BJ (cell line): ENCODE measurements at places on chromosomes 6 and 20.

- no peak for DNase-seq
Observed at GRCh38 chr6:107821591-107821990, 2.5 kb downstream of the SCML4 start.

DNA sequence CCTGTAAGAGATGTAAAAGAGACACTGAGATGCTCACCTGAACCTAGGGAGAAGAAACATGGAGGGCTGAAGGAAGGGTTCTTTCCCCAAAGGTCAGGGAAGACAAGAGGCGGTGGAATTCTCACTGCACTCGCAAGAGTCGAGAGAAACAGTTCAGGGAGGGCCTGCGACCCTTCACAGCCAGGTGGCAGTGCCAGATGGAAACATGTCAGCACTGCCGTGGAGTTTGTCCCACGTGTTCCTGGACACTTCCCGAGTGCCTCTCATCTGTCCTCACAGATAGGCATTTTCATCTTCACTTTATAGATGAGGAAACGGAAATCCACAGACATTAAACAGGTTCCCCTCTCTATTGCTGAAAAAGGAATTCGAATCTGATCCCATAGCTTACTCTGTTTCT is 70.4 kb upstream of the SYNJ2 start:
- DNase-seq, result no peak

DNA sequence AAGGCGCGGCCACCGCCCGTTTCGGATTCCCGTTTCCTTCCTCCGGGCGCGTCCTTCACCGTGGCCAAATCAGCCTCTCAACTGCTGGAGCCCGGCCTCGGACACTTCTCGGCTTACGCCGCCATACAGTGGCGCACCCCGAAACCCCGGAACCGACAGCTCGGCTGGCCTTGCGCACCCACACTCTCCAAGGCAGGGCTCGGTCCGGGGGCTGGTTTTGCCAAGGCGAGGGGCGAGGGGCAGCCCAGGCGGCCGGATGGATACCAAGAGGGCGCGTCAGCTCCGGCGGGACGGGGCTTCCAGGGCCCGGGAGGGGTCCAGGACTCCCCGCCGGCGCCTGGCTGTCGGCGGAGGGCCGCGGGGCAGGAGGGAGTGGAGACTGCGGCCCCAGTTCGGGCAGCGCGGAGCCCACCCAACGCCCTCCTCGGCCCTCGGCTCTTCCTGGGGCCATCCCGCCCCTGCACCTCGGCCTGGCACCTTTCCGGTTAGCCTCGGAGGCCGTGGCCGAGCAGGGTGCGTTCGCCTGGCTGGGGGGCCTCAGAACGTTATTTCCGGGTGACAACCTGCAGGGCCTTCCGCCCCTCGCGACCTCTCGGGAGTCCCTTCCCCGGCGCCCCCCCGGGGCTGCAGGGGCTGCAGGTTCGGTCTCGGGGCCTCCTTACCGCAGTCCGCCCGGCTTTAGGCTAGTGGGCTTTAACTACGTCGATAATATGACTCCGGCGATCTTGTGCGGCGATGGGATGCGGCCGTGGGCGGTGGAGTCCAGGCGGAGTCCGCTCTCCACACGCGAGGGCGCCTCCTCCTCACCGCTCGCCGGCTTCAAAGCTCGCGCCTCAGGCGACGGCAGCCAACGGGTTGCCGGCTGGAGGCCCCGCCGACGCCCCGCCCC is 697 bp upstream of the CEP43 start:
- no peak for DNase-seq

GRCh38 chr6:53790886-53791285 is 3.9 kb upstream of the LRRC1 start:
- no peak for DNase-seq

DNA sequence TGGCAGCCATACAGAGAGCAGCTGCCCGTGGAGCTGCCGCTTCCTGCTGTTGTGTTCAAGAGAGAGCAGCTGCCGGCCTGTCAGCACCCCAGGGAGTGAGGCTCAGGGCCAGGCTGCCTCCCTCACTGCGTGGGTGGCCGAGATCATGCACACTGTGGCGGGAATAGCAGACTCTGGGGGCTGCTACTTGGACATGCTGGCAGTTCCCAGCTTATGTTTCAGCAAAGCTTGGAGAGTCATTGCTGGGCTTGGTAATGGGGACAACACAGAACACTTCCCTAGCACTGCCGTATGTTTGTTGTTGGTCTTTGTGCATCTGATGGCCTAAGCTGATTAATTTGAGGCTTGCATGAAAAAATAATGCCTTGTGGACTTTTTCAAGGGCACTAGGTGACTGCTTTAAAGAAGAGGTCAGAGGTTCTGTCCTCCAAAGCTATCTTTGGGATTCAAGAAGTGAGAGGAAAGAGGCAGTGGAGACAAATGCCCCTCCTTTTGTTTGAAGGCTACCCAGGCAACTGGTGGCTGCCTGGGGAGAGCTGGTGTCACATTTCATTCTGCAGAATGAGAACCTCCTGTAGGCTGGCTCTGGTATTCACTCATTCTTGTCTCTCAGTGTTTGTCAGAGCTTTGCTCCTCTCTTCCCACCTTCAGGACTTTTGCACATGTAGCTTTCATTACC is 18.8 kb downstream of the MRAP2 start:
- DNase-seq, result no peak

DNA sequence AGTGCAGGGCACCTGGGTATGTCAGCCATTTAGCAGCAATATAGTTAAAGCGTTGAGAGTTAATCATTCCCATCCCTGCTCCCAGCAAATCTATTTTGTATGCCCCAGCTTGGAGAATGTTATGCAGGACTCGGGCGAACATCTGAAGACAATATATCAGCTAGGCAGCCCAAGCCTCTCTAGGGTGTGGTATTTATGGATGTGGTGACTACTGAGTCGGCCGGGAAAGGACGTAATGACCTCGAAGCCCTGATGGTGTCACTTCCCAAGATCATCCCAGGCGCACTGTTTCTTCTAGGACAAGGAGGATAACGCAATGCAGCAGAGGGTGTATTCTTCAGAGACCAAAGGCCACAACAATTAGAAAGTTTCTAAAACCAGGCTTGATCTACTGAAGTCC is 63.6 kb upstream of the FAM184A start:
- DNase-seq, result no peak

DNA sequence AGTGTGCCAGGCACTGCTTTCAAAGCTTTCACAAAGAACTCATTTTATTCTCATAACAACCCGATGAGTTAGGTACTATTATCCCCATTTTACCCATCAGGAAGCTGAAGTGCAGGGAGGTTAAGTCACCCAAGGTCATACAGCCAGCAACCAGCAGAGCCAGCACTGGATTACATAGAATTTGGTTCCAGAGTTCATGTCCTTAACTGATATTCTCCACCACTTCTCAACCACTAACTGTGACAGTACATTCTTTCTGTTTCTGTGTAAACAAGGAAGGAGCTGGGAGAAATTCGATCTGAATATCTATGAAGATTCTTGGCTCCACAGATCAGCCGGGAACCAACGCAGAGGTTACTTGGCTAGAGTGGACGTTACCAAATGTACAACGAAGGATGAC is 98.0 kb downstream of the KIF16B start:
- no peak for DNase-seq

GRCh38 chr6:161594412-161594811 is 320.6 kb upstream of the AGPAT4 start:
- DNase-seq, result no peak

GRCh38 chr6:18493382-18493891 is 106.3 kb downstream of the RNF144B start:
- DNase-seq, result no peak

DNA sequence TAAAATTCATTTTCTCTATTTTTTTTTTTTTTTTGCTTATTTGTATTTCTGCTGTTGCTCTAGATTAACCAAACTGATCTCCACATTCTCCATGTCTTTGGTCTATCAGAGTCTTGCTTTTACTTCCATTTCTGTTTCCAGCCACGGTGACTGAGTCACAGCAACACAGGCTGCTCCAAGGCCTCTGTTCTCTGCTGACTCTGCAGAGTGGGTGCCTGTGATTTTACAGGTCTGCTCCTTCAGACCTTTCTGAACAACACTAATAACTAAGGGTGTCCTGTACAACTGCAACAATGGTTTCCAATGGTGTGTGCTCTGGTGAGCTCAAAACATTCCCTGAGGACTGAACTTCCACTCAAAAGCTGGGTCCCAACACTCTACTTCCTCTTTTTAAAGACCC is 102.3 kb upstream of the BMP2 start:
- no peak for DNase-seq

GRCh38 chr6:105733556-105734162 is 330.8 kb upstream of the PREP start:
- DNase-seq, result no peak

- DNase-seq, result no peak
Observed at GRCh38 chr6:100701728-100702127, 179.4 kb downstream of the ASCC3 start.

- DNase-seq, result peak; percentile 83
Observed at GRCh38 chr6:71333697-71334096, 45.1 kb downstream of the OGFRL1 start.

GRCh38 chr6:129713806-129714333 is 3.9 kb upstream of the ARHGAP18 start:
- no peak for DNase-seq
